CD8-positive, alpha-beta T cell (primary cell): ENCODE measurements at places on chromosomes 7 and 10.
A peak's percentile ranks its signal among the peaks of the same experiment; 100 is the strongest.

GRCh38 chr7:111985798-111986197, 220.4 kb downstream of the DOCK4 start:
- DNase-seq, result no peak

GRCh38 chr10:86898511-86898910, 58.9 kb downstream of the MMRN2 start:
- no peak for DNase-seq

DNA sequence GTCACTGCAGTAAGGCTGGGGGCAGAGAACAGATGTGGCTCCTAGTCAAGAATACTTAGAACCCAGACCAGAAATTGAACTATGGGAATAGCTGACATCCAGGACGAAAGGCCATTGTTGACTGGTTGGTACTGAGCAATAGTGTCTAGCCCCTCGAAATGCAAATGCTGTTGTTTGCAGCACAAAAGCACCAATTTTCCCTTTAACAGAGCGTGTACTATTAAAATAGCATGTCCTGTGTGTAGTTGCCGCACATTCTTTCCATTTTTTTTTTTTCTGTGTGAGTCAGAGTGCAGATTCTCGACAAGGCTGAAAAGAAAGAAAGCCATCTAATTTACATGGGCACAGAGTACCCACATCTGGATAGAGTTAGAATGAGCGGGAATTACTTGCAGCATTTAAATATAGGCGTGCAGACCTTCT, 302.4 kb downstream of the PTEN start:
- DNase-seq, result no peak

DNA sequence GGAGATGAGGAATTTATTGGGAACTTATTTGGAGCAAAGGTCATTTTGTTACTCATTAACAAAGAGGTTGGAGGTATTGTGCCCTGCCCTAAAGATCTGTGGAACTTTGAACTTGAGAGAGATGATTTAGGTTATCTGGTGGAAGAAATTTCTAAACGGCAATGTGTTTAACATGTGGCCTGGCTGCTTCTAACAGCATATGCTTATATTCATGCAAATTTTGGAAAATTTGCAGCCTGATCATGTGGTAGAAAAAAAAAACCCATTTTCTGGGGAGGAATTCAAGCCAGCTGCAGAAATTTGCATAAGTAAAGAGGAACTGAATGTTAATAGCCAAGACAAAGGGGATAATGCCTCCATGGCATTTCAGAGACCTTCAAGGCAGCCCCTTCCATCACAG, 10.7 kb upstream of the PANK1 start:
- DNase-seq, result no peak

- no peak for DNase-seq
Measured at GRCh38 chr10:43482319-43483078, 45.6 kb downstream of the ZNF487 start.

DNA sequence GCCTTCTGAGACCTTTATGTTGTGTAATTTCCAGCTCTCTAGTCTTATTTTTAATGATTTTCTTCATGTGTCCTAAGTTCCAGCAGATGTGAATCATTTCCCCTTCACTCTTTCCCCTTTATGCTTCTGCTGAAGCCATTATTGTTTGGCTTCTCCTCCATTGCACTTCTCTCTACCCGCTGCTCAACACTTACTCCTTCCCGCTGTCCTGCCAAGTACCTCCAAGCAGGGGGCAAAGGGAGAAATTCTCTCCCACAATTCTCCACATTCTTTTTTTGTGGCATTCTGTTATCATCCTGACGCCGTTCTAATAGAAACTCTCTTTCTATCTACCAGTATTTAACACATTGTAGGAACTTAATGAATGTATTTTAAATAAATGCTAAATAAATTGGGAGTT, 388.9 kb upstream of the TPK1 start:
- no peak for DNase-seq

DNA sequence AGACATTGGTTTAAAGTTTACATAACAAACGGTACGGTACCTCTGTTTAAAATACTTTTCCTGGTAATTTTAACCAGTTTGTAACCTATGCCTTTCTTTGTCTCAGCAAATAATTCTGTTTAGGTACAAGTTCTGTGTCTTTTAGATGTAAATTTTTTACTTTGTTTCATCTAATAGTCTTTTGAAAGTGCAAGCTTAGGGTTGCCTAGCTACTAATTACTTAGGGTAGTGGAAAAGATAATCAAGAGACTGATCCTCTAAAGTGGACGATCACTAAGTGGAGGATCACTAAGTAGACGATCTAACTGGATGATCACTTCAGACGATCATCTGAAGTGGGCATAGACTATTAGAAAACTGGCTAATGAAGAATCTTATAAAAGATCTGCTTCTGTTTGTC, 16.1 kb upstream of the FKBP9 start:
- DNase-seq, result no peak

GRCh38 chr7:13282377-13282980, 595.0 kb downstream of the ARL4A start:
- no peak for DNase-seq

DNA sequence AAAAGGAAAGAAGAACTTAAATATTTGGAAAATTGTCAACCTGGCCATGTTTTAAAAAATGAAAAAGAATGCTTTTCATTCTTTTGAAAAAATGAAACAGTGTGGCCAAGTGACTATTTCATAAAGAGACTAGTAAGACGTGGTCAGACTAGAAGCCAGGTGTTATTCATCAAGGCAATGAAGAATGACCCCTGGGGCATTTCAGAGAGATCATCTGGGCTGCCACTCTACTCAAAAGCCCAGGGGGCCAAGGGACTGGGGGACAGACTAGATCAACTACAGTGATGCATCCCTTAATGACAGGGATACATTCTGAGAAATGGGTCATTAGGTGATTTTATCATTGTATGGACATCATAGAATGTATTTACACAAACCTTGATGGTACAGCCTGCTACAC, 199.4 kb downstream of the STK31 start:
- DNase-seq, result no peak

- DNase-seq, result no peak
Measured at GRCh38 chr7:32070406-32071360, at the start of gene PDE1C. Gene PDE1C (minus strand): TSS chr7:32070407.

DNA sequence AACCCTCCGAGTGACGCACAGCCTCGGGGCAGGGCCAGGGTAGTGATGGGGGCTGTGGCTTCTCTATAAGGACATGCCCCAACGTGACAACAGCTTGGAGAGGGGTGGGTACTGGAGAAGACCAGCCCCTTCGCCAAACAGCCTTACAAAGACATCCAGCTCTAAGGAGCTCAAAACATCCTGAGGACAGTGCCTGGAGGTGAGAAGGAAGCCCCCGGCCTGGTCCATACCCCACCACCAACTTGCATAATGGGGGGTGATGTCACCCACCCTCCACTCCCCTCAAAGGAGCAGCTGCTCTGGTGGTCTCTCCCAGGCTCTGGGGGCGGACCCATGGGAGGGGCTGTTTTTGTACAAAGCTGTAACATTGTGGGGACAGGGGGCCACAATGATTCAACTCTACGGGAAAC, 15.1 kb downstream of the PRSS2 start:
- DNase-seq, result peak; percentile 75

- no peak for DNase-seq
Measured at GRCh38 chr10:3563298-3563697, 221.7 kb downstream of the KLF6 start.

GRCh38 chr10:61642150-61642571, 20.6 kb upstream of the CABCOCO1 start:
- no peak for DNase-seq

DNA sequence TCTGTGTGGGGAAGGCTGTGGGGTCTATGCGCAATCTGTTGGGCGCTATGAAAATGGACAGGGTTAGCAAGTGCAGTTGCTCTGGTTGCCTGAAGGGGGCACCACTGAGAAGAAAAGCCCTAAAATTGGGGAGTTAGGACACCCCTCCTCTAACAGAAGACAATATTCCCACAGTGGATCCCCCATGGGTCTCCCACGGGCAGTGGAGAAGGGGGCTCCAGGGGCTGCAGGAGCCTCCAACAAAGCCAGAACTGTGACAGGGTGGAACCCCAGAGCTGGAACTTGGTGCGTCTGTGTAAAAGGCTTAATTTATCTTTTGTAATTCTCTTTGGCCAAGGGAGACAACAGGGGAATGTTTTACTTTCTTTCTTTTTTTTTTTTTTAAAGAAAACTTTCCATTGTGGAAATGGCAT, 12.5 kb upstream of the COL13A1 start:
- no peak for DNase-seq

DNA sequence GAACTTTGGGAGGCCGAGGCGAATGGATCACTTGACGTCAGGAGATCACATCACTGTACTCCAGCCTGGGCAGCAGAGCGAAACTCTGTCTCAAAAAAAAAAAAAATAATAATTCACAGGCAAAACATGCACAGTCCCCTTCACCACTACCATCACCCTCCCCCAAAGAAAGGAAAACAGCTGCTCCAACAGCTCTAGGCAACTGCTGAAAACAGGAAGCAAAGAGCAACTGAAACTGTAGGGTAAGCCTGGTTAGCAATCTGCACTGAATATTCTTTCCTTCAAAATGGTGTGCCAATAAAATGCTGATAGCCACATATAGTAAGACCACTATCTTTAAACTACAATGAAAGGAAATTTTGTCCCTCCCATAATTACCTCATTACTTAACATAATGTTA, 11.8 kb downstream of the NT5C2 start:
- DNase-seq, result no peak

DNA sequence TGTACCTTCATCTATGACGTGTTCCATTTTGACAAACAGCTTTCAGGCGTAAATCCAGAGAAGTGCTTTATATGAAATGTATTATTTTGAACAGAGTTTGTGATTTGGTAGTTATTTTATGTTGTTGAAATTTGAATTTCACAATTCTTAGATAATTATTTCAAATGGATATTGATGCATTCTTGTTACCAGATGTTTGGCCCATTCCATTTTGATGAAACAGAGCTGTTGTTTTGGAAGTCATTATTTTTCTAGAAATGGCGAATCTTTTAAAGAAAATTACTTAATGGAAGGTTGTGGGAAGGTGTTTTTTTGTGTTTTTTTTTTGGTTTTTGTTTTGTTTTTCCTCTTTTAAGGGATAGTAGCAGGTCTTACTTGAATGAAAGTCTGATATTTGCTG, 2.4 kb downstream of the OTUD1 start:
- DNase-seq, result no peak

- no peak for DNase-seq
Measured at GRCh38 chr7:71286924-71287323, 155.0 kb downstream of the GALNT17 start.

- no peak for DNase-seq
Measured at GRCh38 chr10:14056610-14057332, 274.0 kb downstream of the FRMD4A start.

DNA sequence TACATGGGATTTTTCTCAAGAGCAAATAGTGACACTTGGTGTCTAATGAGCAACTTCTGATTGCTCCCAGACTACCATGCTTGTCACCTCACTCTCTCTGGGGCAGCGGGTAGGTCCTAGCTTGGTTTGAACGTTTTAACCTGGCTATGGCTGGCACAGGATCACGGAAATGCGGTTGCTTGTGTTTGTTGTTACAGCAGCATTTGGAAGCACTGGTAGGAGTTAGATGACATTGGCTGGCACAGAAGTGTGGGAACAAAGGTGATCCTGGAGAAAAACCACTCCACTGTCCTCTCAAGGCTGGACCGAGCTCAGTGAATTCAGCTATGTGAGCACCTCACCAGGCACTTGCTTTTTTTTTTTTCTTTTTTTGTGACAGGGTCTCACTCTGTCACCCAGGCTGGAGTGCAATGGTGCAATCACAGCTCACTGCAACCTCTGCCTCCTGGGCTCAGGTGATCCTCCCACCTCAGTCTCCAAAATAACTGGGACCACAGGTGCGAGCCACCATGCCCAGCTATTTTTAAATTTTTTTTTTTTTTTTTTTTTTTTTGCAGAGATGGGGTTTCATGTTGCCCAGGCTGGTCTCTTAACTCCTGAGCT, 3.5 kb upstream of the PFKFB3 start:
- DNase-seq, result no peak

DNA sequence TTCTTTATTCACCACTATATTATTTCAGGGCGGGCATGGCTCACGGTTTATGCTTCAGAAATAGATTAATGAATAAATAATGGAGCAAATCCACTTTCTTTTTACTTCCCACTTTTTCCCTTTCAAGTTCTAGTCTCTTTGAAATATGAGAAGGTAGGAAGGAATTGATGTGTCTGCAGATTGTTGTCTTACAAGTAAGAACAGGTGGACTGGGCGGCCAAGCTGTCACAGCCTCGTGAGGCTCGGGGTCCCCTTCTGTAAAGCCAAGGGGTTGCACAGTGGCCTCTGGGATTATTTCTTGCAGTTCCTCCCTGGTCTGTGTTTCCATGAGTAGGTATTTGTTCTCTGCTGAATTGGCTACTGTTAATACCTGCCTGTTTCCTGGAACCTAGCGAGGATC, 11.2 kb downstream of the VWA2 start:
- no peak for DNase-seq

- DNase-seq, result no peak
Measured at GRCh38 chr10:121495719-121496118, 102.5 kb downstream of the FGFR2 start.
